IPS DF 6.9 (cell line): ENCODE measurements at places on chromosomes 3 and 15.
A peak's percentile ranks its signal among the peaks of the same experiment; 100 is the strongest.

DNA sequence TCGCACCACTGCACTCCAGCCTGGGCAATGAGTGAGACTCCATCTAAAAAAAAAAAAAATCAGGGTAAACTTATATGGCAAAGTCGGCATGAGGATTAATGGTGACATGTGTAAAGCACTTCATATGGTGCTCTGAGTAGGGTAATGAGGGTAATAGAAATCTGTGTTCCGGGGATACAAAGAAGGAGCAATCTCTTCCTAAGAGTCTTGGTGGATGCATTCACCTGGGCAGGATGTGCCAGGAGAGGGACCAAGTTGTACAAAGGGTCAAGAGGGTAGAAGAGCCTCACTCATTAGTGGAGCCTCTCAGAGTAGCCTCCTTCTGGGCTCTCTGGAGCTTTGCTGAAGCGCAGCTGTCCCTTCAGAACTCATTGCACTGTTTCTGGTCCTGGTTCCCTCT, 9.3 kb upstream of the CX3CR1 start:
- H3K27ac ChIP-seq, result no peak overlapping the region
- DNase-seq, result no peak
- H3K4me1 ChIP-seq, result no peaks in the 10 kb centered on the region
- no peaks in the 10 kb centered on the region for H3K27me3 ChIP-seq

DNA sequence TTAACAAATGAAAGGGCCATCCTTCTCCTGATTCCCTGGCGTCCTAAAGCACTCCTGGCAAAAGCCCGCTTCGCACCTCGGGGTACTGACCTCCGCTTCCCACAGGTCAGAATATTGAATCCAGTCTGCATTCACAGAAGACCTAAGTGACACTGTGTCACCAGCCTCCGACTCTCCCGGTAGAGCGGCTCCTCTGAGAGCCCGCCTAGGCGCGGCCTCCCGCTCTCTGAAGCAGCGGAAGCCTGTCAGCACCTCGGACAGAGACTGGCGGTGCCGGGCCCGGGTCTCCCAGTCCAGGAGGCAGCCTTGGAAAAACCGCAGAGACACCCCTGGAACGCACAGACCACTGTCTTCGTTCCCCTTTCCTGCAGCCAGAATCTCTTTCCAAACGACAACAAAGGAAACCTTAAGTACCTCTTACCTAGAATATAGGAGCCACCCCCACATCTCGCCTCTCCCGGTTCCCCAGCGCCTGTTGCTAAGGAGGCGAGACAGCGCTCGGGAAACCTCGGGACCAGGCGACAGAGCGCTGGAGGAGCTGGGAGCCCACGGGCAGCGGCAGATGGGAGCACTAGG, 1.2 kb downstream of the GABRB3 start:
- H3K36me3 ChIP-seq, result no peaks in the 10 kb centered on the region
- no peaks in the 10 kb centered on the region for H3K27me3 ChIP-seq
- no peak overlapping the region for H3K27ac ChIP-seq
- H3K4me1 ChIP-seq, result no peaks in the 10 kb centered on the region; the same call in 1 of the 2 replicates
- no peak for DNase-seq
- H3K4me3 ChIP-seq, result peak overlapping the region; percentile 73; the same call in 1 of the 2 replicates

GRCh38 chr15:96053781-96054428, 276.6 kb upstream of the NR2F2 start:
- H3K4me1 ChIP-seq, result no peaks in the 10 kb centered on the region
- no peak overlapping the region for H3K27ac ChIP-seq
- no peak for DNase-seq
- peaks cover 41% of the 10 kb centered on the region for H3K27me3 ChIP-seq
- H3K4me3 ChIP-seq, result no peak overlapping the region; the same call in 1 of the 2 replicates

DNA sequence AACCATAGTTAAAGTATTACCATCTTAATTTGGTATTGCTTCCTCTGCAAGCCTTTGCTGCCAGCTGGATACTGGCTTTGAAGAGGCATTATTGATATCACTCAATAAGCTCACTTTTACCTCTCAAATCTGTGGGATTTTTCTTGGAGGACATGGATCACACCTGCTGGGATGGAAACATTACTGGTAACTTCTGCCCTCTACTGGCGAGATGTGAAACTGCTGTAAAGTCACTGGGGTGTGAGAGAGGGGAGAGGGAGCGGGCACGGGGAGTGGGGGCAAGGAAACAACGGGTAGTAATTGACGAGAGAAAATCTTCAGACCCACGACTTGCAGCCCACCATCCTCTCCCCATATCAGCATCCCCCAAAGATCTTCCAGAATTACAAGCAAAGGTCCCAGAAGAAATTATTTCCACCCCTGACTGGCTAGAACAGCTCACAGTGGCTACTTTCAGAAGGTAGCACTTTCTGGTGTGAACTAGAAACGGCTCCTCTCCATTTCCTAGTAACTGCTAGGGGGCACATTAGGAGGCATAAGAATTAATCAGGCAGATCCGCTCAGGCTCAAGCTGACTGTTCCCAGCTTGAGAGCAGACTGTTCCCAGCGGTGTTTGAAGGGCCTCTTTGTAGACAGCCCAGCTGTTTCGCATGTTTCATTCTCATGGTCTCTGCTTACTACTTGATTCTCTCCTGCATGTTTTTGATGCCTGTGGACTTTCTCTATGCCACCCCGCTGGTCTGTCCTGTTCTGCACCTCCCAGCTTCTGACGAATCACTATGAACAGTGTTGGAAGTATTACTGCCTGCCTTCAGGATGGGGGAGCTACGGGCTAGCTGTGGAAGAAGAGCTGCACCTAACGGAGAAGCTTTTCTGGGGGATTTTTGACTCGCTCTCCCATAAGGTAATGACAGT, 230.4 kb upstream of the CHRM5 start:
- DNase-seq, result peak; percentile 55
- peak overlapping the region; percentile 29; the same call in 1 of the 2 replicates for H3K4me3 ChIP-seq
- no peaks in the 10 kb centered on the region for H3K36me3 ChIP-seq

DNA sequence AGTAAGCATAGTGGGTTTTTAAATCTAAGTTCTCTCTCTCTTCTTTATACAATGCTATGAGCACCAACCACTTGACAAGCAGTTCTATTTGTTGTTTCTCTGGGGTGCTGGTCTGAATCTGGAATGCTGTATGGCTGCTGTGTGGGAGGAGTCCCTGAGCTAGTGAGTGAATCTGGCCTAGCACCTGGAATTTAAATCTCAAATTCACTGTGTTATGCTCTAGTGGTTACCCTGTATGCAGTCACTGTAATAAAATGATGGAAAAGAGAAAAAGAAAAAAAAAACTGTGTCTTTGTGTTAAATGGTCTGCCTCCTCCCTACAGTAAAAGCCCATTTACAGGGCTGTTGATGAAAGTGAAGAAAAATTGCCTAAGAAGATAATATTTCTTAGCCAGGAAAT, 155.0 kb downstream of the ATP8B4 start:
- H3K4me3 ChIP-seq, result no peak overlapping the region

DNA sequence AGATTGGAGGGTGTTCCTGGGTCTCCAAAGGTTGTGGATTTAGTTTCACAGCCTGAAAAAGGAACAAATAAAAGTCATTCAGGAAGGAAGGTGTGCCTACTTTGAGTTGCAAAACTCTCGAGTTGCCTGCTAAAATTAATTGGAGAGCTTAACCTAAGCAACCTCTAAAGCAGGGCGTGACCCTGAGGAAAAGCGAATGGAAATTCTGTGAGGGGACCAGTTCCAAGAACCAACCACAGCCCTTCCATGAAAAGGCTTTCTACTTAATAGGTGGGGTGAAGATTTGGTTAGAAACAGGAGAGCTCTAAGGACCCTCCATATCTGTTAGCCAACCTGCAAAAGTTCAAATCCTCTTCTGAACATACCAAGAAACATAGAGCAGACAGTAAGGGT, 1.5 kb downstream of the CD80 start:
- no peak overlapping the region for H3K4me3 ChIP-seq
- no peaks in the 10 kb centered on the region for H3K27me3 ChIP-seq
- DNase-seq, result no peak
- H3K36me3 ChIP-seq, result no peaks in the 10 kb centered on the region

DNA sequence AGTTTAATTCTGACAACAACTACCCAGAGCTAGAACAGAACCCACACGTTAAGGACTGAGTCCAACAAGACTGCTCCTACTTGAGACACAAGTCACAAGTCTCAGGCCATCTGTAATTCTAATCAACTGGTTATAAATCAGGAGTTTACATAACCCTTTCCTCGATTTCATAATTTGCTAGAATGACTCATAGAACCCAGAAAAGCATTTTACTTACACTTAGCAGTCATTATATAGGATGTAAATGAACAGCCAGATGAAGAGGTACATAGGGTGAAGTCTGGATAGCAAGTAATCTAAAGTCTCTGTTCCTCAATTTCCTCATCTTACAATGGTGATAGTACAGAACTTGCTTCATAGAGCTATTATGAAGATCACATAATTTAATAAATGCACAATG, 1018.2 kb downstream of the DIPK2A start:
- DNase-seq, result no peak
- H3K27ac ChIP-seq, result no peak overlapping the region
- no peaks in the 10 kb centered on the region for H3K27me3 ChIP-seq

- H3K4me1 ChIP-seq, result no peaks in the 10 kb centered on the region
- no peaks in the 10 kb centered on the region for H3K36me3 ChIP-seq
- no peak for DNase-seq
These were observed 204.3 kb downstream of the BBX start for GRCh38 chr3:107727102-107727501.

- no peak overlapping the region for H3K27ac ChIP-seq
- H3K36me3 ChIP-seq, result no peaks in the 10 kb centered on the region
- no peak for DNase-seq
- no peaks in the 10 kb centered on the region for H3K4me1 ChIP-seq
These were observed 38.0 kb downstream of the MGLL start for GRCh38 chr3:127784283-127784682.

- no peak for DNase-seq
- peaks cover 6% of the 10 kb centered on the region; the same call in 1 of the 2 replicates for H3K4me1 ChIP-seq
- no peak overlapping the region for H3K4me3 ChIP-seq
- H3K36me3 ChIP-seq, result no peaks in the 10 kb centered on the region
- H3K27me3 ChIP-seq, result no peaks in the 10 kb centered on the region
These were observed 62.6 kb downstream of the SMAD3 start for GRCh38 chr15:67127965-67128364.

GRCh38 chr3:10322352-10322710, 1.4 kb upstream of the SEC13 start:
- H3K27ac ChIP-seq, result no peak overlapping the region
- no peaks in the 10 kb centered on the region for H3K4me1 ChIP-seq
- H3K27me3 ChIP-seq, result no peaks in the 10 kb centered on the region
- peaks cover 10% of the 10 kb centered on the region; the same call in 1 of the 2 replicates for H3K36me3 ChIP-seq
- DNase-seq, result no peak
- no peak overlapping the region for H3K4me3 ChIP-seq

DNA sequence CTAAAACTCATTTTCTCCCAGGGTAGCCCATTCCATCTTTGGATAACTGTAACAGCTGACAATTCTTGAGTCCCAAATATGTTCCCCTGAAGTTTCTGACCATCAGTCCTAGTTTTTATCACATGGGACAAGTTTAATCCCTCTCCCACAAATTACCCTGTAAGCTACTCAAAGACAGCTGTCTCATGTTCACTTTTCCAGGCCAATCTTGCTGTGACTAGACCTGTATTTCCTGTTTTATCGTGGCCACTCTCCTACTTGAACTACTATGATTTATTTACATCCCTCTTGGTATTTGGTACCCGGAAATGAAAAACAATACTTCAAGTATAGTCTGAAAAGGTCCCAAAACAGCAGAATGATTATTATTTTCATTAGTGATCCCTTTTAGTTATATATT, 95.1 kb upstream of the MEX3B start:
- DNase-seq, result no peak
- no peak overlapping the region for H3K27ac ChIP-seq
- H3K4me3 ChIP-seq, result no peak overlapping the region
- H3K36me3 ChIP-seq, result peaks cover 3% of the 10 kb centered on the region; the same call in 1 of the 2 replicates
- no peaks in the 10 kb centered on the region for H3K27me3 ChIP-seq
- no peaks in the 10 kb centered on the region for H3K4me1 ChIP-seq

- H3K4me3 ChIP-seq, result no peak overlapping the region
- no peaks in the 10 kb centered on the region for H3K27me3 ChIP-seq
- H3K4me1 ChIP-seq, result no peaks in the 10 kb centered on the region
- no peak for DNase-seq
These were observed 79.3 kb downstream of the DNAH12 start for GRCh38 chr3:57464801-57465200.

DNA sequence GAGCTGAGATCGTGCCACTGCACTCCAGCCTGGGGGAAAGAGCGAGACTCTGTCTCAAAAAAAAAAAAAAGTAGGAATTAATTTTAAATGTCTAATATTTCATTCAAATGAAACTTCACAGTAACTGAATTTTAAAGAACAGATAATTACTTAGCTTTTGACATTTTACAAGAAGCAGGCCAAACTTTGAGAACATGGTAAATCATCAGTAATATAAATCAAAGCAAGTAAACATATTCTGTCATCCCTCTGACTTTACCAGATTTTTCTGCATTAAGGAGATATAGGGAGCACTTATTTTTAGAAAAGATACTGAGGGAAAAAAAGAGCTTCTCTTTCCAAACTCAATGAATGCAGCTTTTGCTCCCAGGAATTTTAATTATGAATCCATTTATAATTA, 37.0 kb downstream of the NR1I2 start:
- no peaks in the 10 kb centered on the region for H3K27me3 ChIP-seq
- H3K36me3 ChIP-seq, result no peaks in the 10 kb centered on the region
- H3K4me1 ChIP-seq, result no peaks in the 10 kb centered on the region
- H3K27ac ChIP-seq, result no peak overlapping the region

GRCh38 chr3:144369129-144369879, 397.7 kb downstream of the DIPK2A start:
- no peak overlapping the region for H3K4me3 ChIP-seq
- H3K27ac ChIP-seq, result no peak overlapping the region
- H3K36me3 ChIP-seq, result no peaks in the 10 kb centered on the region
- H3K4me1 ChIP-seq, result peaks cover 3% of the 10 kb centered on the region; the same call in 1 of the 2 replicates
- no peaks in the 10 kb centered on the region for H3K27me3 ChIP-seq

DNA sequence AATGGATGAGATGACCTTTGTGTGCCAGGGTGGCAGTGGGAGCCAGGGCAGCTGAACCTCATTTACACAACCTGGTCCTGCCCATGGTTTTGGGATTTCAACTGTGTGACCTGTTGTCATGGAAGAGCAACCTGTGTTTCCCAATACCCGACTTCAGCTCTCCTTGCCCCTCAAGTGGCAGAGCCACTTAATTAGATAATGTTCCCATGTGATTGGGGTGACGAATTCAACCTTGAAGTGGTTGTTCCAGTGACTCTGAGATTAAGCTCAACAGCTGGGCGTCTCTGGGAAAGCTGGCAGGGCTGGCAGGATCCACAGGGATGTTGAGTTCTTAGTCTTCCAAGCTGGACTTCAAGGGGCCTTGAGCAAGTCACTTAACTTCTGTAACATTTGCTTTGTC, 71.0 kb downstream of the THSD4 start:
- peaks cover 3% of the 10 kb centered on the region; the same call in 1 of the 2 replicates for H3K4me1 ChIP-seq
- DNase-seq, result no peak
- H3K36me3 ChIP-seq, result no peaks in the 10 kb centered on the region
- no peak overlapping the region for H3K27ac ChIP-seq
- H3K27me3 ChIP-seq, result no peaks in the 10 kb centered on the region
- H3K4me3 ChIP-seq, result no peak overlapping the region
